ENCODE measurements at places on chromosomes 7 and 10. TPM values are rescaled to one million over a fixed set of nuclear protein-coding genes. Genes with fewer than 3 reads are reported as not detected.

GDF2 gene
- total RNA-seq = not detected

TMEM130 gene
- total RNA-seq = 1.0 TPM

MRC1 gene
- total RNA-seq = under 0.01 TPM

TCTN3 gene
- 66.6 TPM for total RNA-seq
